NCI-H2081 (cell line): ENCODE measurements at places on chromosomes 2 and 18.

DNA sequence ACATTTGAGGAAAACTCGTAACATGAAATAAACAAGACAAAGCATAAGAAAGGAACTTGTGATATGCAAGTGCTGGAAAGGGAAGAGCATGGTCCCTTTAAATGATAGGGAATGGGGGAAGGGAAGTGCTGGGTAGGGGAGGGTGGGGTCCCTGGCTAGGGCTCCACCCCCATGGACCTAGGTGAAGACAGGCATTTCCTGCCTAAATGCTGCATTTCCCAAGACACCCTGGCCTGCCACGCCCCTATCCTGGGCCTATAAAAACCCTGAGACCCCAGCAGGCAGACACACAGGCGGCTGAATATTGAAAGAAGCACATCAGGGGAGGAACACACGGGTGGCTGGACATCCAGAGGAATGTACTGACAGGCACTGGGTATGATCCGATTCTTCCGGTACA lies 499.9 kb downstream of the ZEB2 start:
- no peak for DNase-seq

- no peak for DNase-seq
These were observed 10.7 kb downstream of the ZNF142 start for GRCh38 chr2:218648787-218649100.

DNA sequence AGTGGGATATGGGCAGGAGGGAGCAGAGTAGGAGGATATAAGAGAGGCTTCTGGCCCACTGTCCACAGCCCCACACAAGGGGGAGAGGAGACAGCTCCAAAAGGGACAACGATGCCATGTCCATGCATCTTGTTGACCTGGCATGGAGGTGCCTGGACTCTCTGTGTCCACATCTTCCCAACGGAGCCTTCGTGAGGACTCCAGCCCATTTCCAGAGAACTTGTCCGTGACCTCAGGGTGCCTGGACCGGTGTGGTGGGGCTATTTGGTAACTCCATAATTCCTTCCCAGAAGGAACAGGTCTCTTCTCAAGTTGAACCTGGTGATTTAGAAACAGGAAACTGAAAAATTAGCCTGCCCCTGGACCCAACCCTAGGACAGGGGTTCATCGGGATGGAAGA lies 133.9 kb downstream of the CYP26B1 start:
- DNase-seq: no peak

DNA sequence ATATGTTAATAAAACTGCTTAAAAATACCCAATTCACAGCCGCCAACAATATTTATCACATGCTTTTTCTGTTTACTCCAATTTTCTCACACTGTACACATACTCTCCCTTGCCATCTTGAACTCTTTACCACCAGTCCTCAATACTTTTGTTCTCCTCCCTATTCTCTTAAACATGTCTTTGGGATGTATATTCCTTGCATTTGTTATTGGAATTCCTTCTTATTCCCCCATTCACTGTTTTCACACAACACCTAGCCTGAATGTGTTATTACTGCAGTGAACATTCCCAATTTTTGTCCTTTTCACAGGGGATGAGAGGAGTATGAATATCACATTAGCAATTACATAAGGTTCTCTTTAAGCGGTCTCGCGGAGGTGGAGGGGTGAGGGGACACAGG lies 94.7 kb downstream of the USP34 start:
- no peak for DNase-seq

GRCh38 chr18:8386669-8387380 lies 222.4 kb upstream of the RAB12 start:
- peak; percentile 4 for DNase-seq

GRCh38 chr18:34780856-34781255 lies 70.8 kb downstream of the DTNA start:
- DNase-seq: no peak

- DNase-seq: no peak
These were observed 1103.3 kb upstream of the NRXN1 start for GRCh38 chr2:52135235-52135634.

GRCh38 chr2:108778857-108779256 lies 7.7 kb upstream of the CCDC138 start:
- DNase-seq: no peak

DNA sequence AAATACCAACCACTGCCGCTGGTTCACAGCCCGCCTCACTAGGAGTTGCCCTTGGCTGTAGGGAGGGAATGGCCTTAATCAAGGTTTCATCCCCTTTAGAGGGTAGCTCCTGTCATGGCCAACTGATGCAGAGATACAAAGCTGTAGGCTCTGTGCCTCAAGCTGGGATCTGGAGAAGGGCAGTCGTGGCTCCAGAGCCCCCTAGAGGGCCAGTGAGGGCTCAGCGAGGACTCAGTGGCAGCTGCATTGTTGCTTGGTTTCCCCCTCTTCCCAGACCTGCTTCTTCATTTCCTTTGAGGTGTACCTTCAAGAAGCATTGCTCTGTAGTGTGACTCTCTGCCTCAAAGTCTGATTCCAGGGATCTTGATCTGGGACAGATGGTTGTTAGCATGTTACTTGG lies 302.1 kb downstream of the LPIN1 start:
- DNase-seq: no peak
